ENCODE measurements at places on chromosomes 3 and 15. TPM values are rescaled to one million over a fixed set of nuclear protein-coding genes. Genes with fewer than 3 reads are reported as not detected.
A peak's percentile ranks its signal among the peaks of the same experiment; 100 is the strongest.

PDZRN3 gene
- 33.5 TPM for total RNA-seq

GDPGP1 gene
- total RNA-seq, result 8.6 TPM

MST1R gene
- 54.7 TPM for total RNA-seq

LRRC31 gene
- 0.47 TPM for total RNA-seq

THSD4 gene
- 43.3 TPM for total RNA-seq

DNA sequence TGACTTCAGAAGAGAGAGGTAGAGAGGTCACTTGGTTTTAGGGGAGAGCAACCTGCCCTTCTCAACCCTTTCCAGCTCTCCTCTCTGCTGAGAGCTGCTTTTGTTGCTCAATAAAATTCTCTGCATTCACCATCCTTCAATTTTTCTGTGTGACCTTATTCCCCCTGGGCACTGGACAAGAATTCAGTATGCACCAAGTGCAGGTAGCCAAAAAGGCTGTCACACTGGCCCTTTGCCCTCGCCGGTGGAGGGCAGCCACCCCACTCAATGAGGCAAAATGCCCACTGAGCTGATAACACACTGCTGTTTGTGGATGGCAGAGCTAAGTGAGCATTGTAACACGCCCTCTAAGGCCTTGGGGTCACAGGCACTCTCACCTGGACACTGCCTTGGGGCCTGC is 12.9 kb downstream of the PGBD4 start:
- H3K4me1 ChIP-seq, result no peaks in the 10 kb centered on the region
- H3K27me3 ChIP-seq, result peaks cover 47% of the 10 kb centered on the region
- H3K4me3 ChIP-seq, result no peak overlapping the region
- no peak overlapping the region for H3K27ac ChIP-seq
- no peak for DNase-seq

GRCh38 chr3:144128108-144128892 is 156.7 kb downstream of the DIPK2A start:
- H3K27me3 ChIP-seq, result no peaks in the 10 kb centered on the region
- H3K27ac ChIP-seq, result no peak overlapping the region
- H3K36me3 ChIP-seq, result no peaks in the 10 kb centered on the region
- no peak overlapping the region for H3K4me3 ChIP-seq
- no peaks in the 10 kb centered on the region for H3K4me1 ChIP-seq
- DNase-seq, result no peak

DNA sequence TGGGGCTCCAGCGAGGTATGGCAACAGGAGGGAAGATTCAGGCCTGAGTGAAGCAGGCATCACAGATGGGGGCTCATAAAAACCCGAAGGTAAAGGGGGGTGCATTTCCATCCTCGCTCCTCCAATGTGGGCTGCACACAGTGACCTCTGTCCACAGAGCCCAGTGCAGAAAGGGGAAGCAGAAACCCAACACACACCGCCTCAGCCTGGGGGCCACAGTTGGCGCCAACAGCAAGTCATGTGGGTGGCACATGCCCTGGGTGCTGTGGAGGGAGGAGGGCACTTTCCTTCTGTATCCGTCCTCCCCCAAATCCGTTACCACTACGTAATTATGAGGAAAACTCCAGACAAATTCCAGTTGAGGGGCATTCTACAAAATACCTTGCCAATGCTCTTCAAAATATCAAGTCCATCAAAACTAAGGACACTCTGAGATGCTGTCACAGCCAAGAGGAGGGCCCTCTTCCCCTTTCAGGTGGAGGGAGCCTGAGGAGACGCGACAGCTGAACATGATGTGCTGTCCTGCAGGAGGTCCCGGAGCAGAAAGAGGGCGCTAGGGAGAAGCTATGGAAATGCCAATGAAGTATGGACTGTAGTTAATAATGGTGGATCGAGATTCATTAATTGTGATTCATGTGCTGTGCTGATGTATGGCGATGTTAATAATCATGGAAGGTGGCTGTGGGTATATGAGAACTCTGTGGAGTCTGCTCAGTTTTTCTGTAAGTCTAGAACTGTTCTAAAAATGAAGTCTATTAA is 16.4 kb downstream of the APBA2 start:
- H3K4me1 ChIP-seq, result no peaks in the 10 kb centered on the region
- peak; percentile 21 for DNase-seq
- H3K36me3 ChIP-seq, result no peaks in the 10 kb centered on the region

DNA sequence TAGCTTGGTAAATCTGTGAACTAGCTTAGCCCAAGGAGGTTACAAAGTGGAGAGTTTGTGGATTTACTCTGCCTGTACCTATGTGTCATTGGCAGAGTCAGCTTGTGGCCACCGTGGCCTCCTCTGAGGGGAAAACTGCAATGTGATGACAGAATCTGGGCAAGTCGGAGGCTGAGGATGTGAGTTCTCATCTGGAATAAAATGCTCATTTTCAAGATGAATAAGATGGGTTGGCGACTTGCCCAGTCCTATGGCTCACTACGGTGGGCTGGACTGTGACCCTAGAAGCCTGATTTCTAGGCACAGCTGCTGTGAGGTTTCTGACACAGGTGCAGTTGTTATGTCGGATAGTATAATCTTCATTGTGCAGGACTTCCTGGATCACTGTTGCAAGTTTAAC is 83.7 kb downstream of the ETV5 start:
- H3K4me1 ChIP-seq, result no peaks in the 10 kb centered on the region
- H3K27ac ChIP-seq, result no peak overlapping the region
- H3K4me3 ChIP-seq, result no peak overlapping the region
- H3K27me3 ChIP-seq, result no peaks in the 10 kb centered on the region
- no peak for DNase-seq

DNA sequence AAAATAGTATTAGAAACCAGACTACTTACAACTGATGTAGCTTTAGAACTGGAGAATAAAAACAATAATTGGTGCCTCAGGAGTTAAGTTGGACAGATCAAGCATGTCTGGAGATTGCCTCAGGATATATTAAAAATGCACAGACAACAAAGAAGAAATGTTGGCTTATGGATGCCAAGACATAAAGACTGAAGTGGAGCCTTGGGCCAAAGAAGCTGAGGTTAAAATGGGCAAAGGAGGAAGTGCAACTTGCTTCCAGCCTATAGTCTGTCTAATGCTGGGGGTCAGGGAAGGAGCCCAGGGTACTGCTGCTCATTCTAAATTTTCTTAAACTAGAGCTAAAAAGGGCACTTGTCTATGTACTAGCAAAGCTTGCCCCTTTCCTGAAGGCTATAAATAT is 77.5 kb downstream of the ESYT3 start:
- H3K27me3 ChIP-seq, result no peaks in the 10 kb centered on the region
- H3K4me3 ChIP-seq, result no peak overlapping the region
- no peak overlapping the region for H3K27ac ChIP-seq
- DNase-seq, result no peak
- H3K36me3 ChIP-seq, result peaks cover 10% of the 10 kb centered on the region

GRCh38 chr3:79310016-79310415 is 457.8 kb downstream of the ROBO1 start:
- H3K36me3 ChIP-seq, result no peaks in the 10 kb centered on the region
- H3K4me1 ChIP-seq, result no peaks in the 10 kb centered on the region
- no peak overlapping the region for H3K27ac ChIP-seq

GRCh38 chr3:193782276-193782647 is 189.3 kb downstream of the OPA1 start:
- H3K36me3 ChIP-seq, result no peaks in the 10 kb centered on the region
- DNase-seq, result peak; percentile 32
- peaks cover 38% of the 10 kb centered on the region for H3K27me3 ChIP-seq

DNA sequence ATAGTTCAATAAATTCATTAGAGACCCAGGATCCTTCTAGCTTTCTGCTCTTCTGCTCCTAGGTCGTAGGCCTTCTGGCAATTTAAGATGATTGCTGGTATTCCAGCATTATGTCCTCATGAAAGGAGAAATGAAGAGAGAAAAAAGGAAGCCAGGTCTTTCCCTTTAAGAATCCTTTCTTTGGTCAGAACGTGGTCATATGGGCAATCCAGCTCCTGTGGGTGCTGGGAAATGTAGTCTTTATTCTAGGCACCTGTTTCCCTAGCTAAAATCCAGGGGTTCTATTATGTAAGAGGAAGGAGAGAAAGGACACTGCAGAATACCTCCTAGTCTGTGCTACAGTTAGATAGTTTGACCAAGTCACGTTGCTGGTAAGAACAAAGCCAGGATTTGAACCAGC is 35.5 kb upstream of the NR1I2 start:
- H3K36me3 ChIP-seq, result no peaks in the 10 kb centered on the region
- DNase-seq, result no peak
- no peaks in the 10 kb centered on the region for H3K4me1 ChIP-seq
- no peak overlapping the region for H3K27ac ChIP-seq
- H3K27me3 ChIP-seq, result no peaks in the 10 kb centered on the region
- no peak overlapping the region for H3K4me3 ChIP-seq

- no peaks in the 10 kb centered on the region for H3K27me3 ChIP-seq
- H3K27ac ChIP-seq, result no peak overlapping the region
- H3K36me3 ChIP-seq, result no peaks in the 10 kb centered on the region
- no peak overlapping the region for H3K4me3 ChIP-seq
Observed at GRCh38 chr3:144770281-144770680, 798.7 kb downstream of the DIPK2A start.

Data from left lung (tissue), 14 donors.